HuH-7 (cell line): ENCODE measurements at places on chromosomes 1 and 21.

DNA sequence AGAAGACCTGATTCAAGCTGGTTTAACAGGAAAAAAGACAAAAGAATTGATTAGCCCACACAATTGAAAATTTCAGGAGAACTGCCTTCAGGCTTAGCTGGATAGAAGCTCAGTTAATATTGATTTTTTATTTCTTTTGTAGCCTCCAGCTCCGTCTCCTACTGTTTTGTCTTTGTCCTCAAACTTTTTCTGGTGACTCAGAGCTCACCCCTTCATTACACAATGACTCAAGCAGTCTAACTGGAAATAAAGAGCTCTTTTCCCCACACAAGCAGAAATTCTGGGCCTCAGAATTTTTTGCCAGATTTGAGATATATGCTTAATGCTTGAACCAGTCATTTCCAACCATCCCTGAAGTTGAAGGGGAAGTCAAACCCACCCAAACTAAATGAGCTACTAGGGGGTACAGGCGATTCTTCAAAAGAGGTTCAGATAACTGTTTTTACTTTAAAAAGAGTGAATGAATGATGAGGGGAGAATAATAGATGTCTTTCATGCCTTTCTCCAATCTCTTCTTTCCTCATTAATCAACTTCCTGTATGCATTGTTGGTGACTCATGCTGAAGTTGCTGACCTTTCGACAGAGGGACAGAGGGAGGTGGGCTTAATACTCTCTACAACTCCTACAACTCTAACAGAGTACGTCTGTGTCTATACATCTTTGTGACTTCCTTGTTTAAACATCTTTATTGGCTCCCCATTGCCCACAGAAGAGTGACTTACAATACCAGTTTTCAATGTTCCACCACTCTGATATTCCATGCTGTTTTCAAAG lies 6.2 kb upstream of the ACP6 start:
- no peak for DNase-seq

- no peak for DNase-seq
Observed at GRCh38 chr1:201894343-201895119, 5.8 kb downstream of the SHISA4 start.

- DNase-seq = no peak
Observed at GRCh38 chr21:40840401-40841125, 6.4 kb downstream of the DSCAM start.

DNA sequence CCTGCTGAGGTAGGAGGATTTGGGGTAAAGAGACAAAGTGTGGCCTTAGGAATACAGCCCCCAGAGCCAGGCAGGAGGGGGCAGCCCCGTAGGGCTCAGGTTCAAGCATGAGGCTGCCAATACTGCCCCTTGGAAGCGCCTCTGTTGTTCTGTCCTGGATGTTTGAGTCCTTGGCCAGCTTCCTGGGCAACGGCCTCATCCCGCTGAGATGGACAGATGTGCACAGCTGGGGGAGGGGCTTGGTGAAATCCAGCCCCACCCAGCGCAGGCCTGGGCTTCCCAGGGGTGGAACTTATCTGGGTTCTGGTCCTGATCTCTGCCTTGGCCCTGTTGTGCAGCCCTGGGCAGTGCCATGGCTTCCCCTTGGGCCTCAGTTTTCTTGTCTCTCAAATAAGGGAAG lies 34.8 kb upstream of the MAN1C1 start:
- no peak for DNase-seq
